ENCODE measurements at places on chromosomes 5 and 9. TPM values are rescaled to one million over a fixed set of nuclear protein-coding genes. Genes with fewer than 3 reads are reported as not detected.
A peak's percentile ranks its signal among the peaks of the same experiment; 100 is the strongest.

DNA sequence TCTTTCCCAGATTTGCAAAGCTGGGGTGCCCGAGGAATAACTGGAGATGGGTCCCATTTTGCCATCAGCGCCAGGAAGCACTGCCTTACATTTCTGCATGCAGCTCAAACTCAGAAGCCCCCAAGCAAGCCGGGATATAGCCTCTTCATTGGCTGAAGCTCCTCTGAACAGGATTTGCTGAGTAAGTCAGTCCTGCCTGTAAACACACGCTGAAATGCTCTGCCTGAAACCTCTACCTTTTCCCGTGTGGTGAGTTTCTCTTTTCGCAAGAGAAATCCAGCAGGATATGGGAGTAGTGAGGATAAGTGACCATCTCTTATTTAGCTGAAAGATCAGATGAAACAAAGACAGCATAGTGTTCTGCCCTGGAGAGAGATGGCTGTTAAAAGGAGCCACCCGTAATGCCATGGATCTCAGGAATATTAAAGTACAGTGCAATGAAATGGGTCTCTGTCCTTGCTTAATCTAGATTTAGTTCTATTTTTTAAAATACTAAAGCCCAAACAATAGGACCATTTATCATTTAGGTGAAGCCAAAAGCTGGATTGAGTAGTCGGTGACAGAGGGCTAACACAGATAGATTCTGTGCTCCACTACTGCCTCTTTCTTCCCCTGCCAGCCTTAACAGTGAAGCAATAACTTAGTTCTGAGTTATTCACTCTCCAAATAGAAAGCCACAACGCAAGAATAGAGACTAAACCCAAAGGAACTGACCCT, 177.5 kb upstream of the PPP2R2B start:
- no peak for DNase-seq

- DNase-seq: no peak
Measured at GRCh38 chr5:668283-668995, 24.7 kb downstream of the TPPP start.

DNA sequence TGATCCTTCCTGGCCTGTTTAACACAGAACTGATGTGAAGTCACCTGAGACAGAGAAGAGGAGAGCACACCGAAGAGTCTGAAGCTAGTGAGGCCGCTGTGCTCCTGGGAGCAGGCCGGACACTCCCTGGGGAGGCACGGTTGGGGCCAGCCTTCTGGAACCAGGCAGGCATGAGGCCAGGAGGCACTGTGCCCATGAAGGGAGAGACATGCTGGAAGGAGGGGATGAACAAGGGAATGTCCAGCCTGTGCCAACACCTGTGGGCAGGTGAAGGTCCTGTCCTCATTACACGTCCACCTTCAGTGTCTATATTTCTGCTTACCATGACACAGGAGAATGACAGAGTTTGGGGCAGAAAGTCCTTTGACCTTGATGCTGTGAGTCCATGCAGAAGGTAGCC, 183.8 kb upstream of the S1PR3 start:
- DNase-seq: no peak

- DNase-seq: peak; percentile 61
Measured at GRCh38 chr9:85224729-85225128, 517.0 kb downstream of the AGTPBP1 start.

DNA sequence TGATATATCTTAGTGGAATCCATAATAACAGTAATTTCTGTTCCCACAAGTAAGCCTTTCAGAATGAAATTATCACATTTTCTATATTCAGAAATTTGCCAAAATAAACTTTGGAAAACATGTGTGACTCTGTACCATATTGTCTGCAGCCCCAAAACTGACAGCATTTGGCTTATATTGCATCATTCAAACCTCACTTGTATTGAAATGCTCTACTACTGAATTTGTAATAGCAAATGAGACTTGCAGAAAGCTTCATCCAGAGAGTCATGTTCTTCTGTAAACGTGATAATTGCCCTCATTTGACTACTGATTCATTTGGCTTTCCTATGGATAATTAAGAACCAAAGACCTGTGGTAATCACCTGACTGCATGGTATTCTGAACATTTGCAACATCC, 1249.5 kb upstream of the CDH18 start:
- DNase-seq: no peak

GRCh38 chr9:81363916-81364480, 325.3 kb downstream of the TLE1 start:
- DNase-seq: peak; percentile 54

GRCh38 chr9:81466981-81467380, 222.4 kb downstream of the TLE1 start:
- DNase-seq: no peak

GRCh38 chr5:129027260-129027659, 62.0 kb downstream of the SLC27A6 start:
- DNase-seq: no peak

- no peak for DNase-seq
Measured at GRCh38 chr5:135157421-135158313, 123.6 kb upstream of the PITX1 start.

GRCh38 chr5:125112196-125112595, 365.8 kb upstream of the ZNF608 start:
- DNase-seq: no peak

DNA sequence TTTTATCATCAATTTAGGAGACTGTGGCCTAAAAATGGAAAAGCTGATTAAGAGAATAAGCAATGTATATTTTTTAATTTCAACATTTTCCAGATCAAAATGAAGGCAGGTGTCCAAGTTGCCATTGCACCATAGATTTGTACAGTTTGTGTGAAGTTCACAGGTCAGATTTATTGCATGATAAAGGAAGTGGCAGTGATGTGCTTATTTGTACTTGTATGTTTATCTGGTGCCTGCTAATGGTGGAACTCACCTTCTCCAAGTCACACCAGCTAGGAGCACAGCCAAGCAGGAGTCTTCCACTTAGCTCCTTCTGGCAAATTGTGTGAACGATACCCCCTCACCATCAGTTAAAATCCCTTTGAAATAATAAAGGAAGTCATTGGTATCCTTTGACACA, 37.8 kb upstream of the ANKRD31 start:
- DNase-seq: no peak

DNA sequence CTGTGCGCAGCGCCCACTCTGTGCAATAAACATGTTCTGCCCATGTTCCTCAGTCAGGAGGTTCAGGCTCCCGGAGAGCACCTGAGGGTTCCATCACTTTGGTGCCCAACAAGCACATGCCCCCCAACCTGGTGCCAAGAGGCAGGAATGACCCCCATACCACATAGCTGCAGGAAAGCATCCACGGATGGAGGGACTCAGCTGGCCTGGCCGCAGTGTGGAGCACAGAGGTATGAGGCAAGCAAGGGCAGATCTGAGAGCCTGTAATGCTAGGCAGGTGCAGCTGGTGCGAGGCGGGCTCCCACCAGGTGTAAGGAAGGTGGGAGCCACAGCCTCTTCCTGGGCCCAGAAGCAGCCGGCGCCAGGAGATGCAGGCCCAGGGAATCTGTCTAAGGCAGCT, 4.3 kb upstream of the MRNIP start:
- DNase-seq: no peak

DNA sequence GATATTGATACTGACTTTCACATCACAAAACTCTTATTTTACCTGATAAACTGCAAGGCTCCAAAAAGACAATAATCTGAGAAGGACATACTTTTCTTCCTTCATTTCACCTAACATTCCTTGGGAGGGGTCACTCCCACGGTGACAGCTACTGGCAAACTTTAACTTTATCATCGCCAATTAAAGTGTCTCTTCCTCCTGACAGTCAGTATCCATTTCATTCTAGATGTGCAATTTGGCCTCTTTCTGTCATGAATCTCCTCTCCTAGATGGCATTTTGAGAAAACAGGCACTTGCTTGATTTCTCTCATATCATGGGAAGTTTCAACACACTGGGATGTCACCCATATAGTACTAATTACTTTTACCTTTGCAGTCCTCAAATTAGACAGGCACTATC, 413.5 kb upstream of the CCNG1 start:
- DNase-seq: no peak

DNA sequence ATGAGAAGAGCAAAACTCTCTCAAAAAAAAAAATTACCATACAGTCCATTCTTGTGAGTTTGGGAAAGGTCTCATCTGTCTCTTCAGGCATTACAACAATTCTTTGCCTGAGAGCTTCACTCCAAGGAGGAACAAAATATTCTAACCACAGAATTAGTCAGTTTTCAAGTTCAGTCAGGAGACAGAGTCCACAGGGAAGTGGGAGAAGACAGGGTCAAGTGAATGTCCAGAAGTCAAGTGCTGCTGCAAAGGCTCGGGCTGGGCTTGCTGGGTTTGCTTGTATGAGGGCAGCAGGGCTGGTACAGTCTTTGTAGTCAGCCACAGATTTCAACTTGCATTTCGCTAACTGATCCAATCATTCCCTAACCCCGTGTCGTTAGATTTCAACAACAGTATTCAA, 17.6 kb upstream of the HEXB start:
- DNase-seq: no peak

DNA sequence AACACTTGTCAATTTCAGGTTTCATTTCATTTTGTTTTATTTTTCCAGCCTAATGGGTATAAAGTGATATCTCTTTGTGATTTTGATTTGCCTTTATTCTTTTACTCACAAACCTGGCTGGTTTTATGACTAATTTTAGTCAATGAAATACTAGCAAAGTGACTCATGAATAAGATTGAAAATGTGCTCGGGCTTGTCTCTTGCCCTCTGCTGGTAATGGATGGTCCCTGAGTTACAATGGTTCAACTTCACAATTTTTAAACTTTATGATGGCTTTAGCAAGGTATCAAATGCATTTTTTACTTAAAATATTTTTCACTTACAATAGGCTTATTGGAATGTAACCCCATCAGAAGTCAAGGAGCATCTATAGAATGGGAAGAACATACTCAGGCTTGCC, 431.4 kb upstream of the CCNG1 start:
- no peak for DNase-seq

DNA sequence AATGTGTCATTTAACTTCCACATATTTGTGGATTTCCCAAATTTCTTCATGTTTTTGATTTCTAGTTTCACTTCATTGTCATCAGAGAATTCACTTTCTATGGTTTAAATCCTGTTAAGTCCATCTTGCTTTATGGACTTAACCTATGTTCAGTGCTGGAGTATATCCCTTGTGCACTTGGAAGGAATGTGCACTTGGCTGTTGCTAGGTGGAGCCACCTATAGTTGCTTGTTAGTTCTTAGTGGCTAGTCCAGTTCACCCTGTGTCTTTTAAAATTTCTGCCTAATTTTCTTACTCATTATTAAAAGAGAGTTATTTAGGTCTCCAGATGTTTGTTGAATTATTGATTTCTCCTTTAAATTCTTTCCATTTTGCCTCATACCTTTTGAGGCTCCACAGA, 1472.5 kb upstream of the CDH6 start:
- DNase-seq: no peak

GRCh38 chr9:21096172-21096900, 18.6 kb upstream of the IFNB1 start:
- peak; percentile 57 for DNase-seq

DNA sequence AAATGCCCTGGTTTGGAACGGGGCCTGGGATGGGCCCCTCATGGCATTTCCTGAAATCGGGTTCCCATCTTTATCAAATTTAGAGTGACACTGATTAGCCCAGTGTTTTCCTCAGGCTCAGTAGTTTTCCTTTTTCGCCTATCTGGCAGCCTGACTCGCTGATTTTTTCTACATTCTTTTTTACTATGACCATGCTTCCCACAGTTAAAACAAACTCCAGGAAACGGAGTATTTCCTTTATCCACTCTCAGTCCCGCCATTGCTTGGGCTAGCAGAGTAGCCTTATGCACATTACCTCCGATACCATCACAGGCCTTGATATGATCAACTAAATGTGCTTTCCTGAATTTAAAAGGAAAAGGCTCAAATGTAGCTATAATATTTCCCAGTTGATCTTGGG, 5.5 kb downstream of the OR1Q1 start:
- DNase-seq: no peak

DNA sequence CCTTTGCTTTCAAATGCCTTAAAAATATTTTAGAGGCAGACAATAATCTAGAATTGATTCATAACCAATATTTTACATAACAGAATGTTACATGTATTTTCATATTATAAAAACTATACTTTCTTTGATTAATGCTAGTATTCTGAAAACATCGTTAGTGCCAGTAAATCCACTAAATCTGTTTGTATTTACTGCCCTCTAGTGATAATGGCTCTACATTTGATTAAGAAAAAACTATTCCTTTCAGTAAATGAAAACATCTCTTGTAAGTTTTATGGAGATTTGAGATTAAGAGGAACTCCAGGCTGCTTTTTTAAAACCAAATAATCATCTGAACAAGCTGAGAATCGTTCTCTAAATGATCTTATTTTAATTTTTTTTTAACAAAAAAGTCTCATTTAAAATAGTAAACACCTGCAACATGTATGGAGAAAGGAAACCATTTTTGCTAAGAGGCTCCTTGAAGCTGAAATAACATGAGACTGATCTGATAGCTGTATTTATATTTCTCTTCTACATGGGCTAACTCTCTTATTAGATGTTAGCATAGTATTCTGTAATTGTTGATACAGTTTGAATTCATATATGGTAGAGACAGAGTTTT, 424.7 kb downstream of the RAB3C start:
- DNase-seq: no peak

GRCh38 chr5:107997338-107997980, 326.7 kb upstream of the EFNA5 start:
- DNase-seq: no peak

DNA sequence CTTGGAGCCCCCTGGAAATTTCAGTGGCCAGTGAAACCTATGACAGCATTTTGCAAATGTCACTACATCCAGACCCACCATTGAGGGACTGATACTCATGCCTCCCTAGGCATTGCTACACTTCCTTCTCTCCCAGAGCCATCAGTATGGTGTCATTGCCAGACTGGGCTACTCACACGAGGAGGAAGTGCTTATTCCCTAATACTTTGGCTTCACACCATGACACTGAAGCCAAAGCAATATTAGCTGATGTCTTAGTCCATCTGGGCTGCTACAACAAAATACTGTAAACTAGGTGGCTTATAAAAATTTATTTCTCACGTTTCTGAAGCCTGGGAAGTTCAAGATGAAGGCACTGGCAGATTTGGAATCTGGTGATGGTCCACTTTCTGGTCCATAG, 22.6 kb downstream of the TRPM3 start:
- no peak for DNase-seq

- DNase-seq: peak; percentile 9
Measured at GRCh38 chr5:27682600-27682999, 644.2 kb upstream of the CDH9 start.

PRXL2C gene
- 15.6 TPM for total RNA-seq

MAN1B1 gene
- 83.1 TPM for total RNA-seq

CXXC5 gene
- total RNA-seq: 133 TPM

CCDC183 gene
- total RNA-seq: not detected

CTSV gene
- 4.0 TPM for total RNA-seq

PCDHA1 gene
- 0.10 TPM for total RNA-seq

ADGRD2 gene
- not detected for total RNA-seq

PRUNE2 gene
- 24.2 TPM for total RNA-seq

ADAMTS16 gene
- total RNA-seq: not detected
